Activated CD4-positive, alpha-beta T cell treated with anti-CD3 and anti-CD28 coated beads for 1 hour (primary cell): ENCODE measurements at places on chromosomes 13 and 19.
A peak's percentile ranks its signal among the peaks of the same experiment; 100 is the strongest.

DNA sequence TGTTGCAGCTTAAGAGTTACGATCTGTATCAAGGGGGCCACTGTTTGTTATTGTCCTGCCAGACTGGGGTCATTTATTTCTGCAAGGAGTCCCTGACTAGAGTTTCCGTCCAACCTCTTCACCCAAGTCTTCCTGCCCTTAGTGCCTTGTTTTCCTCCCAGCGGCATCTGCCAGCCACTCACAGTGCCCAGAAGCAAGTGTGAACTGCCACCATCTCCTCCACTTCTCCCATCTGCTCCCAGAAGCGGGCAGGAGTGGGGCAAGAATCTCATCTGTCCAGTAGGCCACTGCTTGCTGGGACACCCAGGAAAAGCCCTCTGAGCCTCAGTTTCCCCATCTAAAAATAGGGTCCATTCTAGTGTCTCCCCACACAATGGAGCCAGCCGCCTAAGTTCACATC, 4.0 kb downstream of the NOVA2 start:
- no peak for DNase-seq

DNA sequence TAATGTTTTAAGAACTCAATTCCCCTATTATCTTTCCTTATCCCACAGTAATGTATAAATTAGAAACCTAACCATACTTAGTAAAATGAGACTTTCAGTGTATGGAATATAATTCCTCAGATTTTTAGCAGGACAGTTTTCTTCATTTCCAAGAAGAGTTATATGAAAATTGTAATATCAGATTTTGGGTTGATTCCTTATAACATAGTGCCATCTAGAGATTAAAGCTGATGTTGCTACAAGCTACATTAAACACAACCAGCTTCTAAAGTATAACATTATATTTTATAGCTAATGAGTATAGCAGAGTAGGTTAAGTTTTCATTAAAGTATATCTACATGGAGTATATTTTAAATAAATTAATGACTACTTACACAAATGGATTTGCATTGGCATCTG, 99.7 kb upstream of the MIR17HG start:
- DNase-seq = no peak

DNA sequence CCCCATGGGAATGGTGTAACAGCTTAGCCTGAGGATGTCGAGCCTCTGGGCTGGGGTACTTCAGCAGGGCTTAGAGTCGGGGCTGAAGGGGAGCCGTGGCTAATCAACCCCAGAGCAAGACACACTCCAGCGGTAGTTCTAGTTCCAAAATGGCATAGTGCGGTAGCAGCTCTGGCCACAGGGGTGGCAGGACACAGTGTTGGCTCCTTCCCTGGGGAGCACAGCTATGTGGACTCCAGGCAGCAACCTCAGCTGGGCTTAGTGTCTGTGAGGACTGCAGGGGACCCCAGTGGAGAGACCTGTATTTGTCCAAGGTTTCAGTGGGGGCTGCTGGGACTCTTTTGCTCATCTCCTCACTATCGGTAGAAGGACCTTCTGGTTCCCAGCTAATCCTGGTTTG, 70.8 kb upstream of the PCDH20 start:
- DNase-seq = no peak

DNA sequence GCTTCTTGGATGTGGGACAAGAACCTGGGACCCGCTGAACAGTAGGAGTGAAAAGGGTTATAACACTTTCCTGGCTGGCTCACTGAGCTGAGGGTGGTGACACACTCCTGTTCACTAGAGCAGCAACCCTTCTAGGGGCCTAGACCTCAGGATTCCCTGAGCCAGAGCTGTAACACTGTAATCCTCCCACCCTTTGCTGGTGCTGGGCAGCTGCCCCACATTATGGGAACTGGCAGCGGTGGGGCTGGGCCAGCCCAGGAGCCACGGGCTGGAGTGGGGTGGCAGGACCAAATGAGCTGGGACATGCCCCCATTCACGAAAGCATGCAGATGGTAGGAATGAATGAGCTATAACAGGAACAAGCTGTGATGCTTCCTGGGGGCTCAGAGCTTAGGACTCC, 110.6 kb downstream of the B3GLCT start:
- DNase-seq = no peak

DNA sequence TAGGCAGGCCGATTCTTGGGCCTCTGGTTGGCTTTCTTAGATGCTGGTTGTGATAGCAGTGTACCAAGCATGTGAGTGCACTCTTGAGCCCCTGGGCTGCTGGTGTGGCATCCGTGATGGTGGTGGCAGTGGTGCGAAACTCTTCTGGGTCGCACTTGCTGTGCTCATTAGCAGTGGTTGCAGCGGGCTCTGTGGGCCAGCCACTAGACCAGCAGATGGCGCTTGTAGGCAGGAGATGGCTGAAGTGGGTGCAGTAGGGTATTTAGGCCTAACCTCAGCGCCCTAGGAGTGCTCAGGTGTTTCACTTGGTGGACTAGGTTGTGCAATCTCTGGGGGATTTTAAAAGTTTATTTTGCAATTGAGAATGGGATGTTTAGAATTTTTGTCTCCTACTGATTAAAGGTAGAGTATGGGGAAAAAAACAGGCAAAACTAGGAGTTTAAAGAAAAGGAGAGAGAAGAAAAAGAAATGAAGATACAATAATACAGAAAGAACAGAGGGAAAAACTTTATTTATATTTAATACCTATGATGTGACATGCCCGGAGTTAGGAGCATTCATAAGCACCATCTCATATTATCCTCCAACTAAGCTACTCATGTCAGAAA, 4.3 kb upstream of the ZNF17 start:
- peak; percentile 59 for DNase-seq

DNA sequence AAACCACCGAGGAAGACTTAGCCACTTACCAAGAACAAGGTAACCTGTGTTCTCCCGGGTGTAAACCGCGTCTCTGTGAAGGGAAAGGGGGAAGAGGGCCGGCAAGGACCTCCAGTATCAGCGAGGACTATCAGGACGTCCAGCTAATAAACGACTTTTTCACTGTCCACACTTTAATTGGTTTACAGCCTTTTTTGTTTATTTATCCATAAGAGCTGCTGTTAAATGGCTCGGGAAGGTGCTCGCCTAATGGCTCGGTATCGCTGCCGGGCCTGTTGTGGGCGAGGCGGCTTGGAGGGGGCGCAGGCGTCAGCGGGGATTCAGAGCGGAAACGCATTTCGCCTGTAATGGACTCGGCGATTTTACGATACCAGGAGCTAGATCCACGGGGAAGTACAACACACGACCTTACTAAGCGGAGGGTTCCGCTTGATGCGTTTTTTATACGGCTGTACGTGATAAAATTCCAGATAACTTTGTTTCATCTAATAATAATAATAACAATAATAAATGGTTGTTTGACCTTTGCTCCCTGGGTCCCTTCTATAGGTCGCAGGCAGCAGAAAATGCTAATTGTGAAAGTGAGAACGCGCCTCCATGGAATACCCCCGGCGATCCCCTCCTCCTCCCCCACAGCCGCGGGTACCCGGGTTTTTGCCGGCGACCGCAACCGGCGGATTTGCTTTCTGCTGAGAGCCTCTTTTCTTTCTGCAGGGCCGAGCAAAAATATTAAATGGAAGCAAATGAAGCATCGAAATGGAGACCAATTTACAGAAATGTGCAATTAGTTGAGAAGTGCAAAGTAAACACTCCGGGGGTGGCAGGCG, 2.5 kb upstream of the PDX1 start:
- DNase-seq = no peak

DNA sequence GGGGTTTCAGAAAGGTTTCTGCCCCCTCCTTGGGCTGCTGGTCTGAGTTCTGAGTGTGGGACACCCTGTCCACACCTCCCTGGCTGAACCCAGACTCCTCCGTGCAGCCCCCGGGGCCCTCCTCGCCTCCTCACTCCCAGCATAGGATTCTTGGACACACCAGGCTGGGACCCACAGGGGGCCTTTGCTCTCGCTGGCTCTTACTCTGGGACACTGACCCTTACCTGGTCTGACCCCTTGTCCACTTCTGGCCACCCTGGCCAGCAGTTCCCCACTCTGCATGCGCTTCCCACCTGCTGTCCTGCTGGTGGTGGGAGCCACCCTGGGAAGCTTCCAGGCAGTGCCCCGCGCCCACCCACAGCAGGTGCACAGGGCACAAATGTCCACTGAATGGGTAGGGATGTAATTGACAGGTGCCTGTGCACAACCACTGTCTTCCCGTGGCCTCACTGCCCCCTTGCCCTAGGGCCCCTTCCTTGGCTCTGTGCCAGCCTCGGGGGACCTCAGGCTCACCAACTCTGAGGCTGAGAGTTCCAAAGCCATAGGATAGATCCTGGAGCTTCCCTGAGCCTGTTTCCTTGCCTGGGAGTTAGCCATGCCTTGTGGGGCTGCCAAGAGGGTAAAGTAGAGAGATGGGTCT, 7.0 kb upstream of the SLC25A42 start:
- no peak for DNase-seq

- no peak for DNase-seq
These were observed 1.5 kb upstream of the TUBB4A start for GRCh38 chr19:6503407-6504201.

GRCh38 chr19:13098277-13099072, 4.2 kb downstream of the LYL1 start:
- DNase-seq = no peak

DNA sequence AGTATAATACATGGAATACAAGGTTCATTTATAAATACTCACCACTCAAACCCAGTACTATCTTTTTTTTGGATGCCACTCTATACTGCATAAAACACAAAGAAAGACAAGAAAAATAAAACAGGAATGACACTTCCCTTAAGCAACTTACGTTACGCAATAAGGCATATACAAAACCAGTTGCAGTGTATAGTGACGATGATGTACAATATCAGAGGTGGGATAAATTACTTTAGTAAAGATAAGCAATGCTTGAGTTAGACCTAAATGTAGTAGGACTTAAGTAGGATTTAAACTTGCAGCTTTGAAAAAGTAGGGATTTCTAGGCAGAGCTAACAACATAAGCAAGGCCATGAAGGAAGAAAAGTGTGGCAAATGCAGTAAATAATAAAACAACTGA, 374.9 kb downstream of the SPRY2 start:
- no peak for DNase-seq

- DNase-seq = no peak
These were observed 33.1 kb upstream of the ZNF331 start for GRCh38 chr19:53504885-53505284.
